ENCODE measurements at places on chromosomes 2 and 18.

DNA sequence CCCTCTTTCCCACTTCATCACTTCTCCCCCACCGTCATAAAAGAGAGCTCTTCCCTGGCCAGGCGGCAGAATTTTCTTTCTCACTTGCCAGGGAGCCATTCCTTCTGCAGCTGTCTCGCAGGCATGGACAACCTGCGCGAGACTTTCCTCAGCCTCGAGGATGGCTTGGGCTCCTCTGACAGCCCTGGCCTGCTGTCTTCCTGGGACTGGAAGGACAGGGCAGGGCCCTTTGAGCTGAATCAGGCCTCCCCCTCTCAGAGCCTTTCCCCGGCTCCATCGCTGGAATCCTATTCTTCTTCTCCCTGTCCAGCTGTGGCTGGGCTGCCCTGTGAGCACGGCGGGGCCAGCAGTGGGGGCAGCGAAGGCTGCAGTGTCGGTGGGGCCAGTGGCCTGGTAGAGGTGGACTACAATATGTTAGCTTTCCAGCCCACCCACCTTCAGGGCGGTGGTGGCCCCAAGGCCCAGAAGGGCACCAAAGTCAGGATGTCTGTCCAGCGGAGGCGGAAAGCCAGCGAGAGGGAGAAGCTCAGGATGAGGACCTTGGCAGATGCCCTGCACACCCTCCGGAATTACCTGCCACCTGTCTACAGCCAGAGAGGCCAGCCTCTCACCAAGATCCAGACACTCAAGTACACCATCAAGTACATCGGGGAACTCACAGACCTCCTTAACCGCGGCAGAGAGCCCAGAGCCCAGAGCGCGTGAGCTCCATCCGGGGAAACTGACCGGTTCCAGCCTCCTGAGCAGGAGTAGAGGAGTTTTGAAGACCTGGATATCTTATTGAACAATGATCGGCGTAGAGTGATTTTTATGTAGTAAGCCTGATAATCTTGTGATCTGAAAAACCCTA is at the start of gene MSGN1:
TSS of gene MSGN1 (plus strand) at position 65 of the 850 bp plus-strand sequence. CDS start at position 124, 59 bp downstream.
- DNase-seq, result no peak

DNA sequence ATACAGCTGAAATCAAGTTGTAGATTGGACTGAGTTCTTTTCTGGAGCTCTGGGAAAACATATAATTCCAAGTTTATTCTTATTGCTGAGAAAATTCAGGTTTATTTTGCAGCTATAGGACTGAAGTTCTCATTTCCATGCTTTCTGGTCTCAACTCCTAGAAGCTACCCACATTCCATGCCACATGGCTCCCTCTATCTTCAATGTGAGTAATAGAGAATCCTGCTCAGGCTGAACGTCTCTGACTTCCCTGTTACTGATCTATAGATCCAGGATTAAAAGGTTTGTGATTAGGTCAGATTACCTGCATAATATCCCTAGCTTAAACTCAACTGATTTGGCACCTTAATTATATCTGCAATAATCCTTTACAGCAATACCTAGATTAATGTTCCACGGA is 453.8 kb upstream of the MC4R start:
- no peak for DNase-seq

DNA sequence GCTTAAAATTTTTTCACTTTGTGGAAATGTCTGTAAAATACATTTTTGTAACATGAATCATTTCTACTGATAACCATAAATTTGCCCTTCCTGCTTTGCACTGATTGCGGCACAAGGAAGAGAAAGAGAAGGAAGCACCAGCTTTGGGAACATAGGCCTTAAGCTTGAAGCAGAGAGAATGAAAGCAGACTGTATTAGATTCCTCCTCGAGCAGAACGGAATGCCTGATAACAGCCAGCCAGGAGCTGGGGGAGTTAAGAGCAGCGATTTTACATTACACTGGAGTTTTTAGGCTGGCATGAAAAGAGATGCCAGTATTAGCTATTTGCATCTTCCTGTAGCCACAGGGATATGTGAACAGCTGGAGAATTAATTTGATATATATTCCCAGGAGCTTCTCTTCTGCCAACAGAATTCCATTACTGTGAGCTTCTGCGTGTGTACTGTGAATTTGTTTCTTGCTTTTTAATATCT is 33.5 kb downstream of the CRIM1 start:
- no peak for DNase-seq

GRCh38 chr2:9769171-9770005 is 73.9 kb upstream of the TAF1B start:
- no peak for DNase-seq

GRCh38 chr2:148796735-148797512 is 78.1 kb upstream of the KIF5C start:
- no peak for DNase-seq

Measured in CD8-positive, alpha-beta memory T cell (primary cell).